ENCODE measurements at places on chromosomes 12 and 14.

- DNase-seq, result no peak
Measured at GRCh38 chr14:55446127-55446736, 5.8 kb upstream of the TBPL2 start.

DNA sequence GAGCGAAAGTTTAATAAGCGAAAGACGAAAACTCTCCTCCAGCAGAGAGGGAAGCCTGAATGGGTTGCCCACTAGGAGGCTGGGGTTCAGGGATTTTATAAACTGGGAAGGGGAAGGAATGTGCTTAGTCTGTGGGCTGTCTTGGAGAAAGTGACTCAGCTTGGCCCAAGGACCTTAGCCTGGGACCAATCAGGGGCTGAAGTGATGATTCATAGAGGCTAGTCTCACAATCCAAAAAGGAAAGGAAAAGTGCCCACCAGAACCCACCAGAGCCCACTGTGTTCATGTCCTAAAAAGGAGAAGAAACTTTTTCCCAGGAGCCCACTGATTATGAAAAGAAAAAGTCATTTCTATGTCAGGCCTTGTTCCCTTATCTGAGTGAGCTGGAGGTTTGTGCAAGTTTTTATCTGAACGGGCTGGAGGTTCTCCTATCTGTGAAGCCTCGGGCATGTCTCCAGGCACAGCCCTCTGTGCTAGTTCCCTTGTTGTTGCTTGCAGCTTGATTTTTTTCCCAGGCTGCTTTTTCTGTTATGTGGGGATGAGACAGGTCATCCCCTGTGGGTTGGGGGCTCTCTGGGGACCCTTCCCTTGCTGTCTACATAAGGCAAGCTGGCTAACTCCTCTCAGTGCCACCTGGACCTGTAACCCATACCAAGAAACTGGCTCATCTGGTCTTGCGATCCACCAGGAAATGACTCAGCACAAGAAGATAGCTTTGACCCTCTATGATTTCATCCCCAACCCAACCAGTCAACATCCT, 8.3 kb upstream of the GOLGA5 start:
- DNase-seq, result no peak

GRCh38 chr12:124495194-124495983, 72.0 kb downstream of the NCOR2 start:
- no peak for DNase-seq

GRCh38 chr12:121331248-121331647, 21.0 kb downstream of the ANAPC5 start:
- DNase-seq, result no peak

DNA sequence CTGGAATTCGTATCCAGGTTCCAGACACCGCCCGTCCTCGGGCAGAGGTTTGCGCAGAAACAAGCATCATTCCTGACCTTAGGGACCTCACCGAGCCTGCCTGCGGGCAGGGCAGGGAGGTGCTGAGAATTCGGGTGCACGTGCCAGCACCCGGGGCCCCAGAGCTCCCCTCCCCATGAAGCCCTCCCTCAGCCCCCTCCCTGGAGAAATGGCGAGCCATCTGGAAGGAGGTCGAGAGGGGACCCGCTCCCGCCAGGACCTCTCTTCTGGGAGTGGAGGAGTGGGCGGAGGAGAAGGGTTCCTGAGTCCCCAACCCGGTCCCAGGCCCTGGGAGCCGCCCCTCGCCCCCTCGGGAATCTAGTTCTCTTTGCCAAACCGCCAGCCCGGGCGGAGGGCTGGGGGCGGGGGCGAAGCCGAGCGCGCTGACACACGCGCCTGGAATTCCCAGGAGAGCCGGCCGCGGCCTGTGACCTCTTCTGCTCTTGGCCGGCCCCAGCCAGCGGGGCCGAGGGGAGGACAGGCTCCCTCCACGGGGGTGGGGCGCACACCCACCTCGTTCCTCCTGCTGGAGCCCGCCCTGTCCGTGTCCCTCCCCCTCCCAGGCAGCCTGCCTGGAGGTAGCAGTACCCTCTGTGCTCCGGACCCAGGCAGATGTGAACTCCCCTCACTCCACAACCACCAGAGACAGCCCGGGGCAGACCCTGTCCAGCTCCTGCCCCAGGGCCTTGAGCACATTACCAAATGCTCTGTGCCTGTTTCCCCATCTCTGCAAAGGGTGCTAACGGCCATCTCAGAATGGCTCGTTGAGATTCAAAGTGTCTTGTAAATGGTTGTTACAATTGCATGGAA, 23.0 kb upstream of the GPR132 start:
- peak; percentile 14 for DNase-seq

GRCh38 chr12:13992585-13992984, 11.2 kb upstream of the GRIN2B start:
- DNase-seq, result no peak

DNA sequence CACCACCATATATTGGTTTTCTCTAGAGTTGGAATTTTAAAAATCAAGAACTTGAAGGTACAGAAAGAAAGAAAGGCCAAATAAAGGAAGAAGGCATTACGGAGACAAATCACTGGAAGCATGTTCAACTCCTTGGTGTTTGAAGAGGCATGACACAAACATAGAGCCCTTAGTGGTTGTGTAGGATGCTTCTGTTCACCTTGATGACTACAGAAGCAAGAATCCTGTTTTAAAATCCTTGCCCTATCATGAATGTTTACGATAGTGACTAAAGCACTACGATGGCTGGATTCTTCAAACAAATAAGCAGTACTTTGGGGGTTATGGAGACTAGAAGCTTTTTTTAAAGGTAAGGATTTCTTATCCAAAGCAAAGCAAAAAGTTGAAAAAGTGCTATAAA, 10.3 kb upstream of the ISM2 start:
- DNase-seq, result no peak

DNA sequence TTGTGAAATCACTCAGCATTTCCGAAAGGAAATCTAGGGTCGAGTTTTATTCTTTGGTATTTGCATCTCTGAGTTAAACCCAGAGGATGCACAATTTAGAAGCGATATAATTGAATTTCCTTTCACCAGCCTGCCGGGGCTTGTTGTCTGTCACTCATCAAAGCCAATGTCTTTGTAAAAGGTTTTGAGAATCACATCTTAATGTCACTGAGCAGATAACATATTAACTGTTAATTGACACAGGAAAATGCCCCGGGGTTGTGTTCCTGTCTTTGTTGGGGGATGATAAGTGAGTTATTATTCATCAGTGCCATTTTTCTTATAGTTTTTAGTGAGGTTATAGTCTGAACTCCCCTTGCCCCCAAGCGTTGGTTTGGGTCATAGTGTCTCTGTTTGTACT, 73.4 kb downstream of the DUSP6 start:
- DNase-seq, result no peak

GRCh38 chr12:93757792-93758694, 80.9 kb downstream of the CRADD start:
- DNase-seq, result no peak

DNA sequence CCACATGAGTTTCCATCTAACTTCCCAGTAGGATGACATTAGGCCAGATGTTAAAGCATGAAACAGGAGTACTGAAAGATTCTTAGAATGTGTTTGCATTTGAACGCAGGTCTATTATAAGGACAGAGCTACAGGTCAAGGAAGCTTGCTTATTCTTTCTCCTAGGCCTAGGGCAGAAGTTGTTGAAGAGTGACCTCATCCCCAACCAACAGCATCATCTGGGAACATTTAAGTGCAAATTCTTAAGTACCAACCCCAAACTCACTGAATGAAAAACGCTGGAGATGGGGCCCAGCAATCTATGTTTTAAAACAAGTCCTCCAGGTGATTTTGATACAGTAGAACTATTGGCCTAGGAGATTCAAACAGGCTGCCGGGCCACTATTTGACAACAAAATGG, 52.4 kb downstream of the PAPLN start:
- no peak for DNase-seq

DNA sequence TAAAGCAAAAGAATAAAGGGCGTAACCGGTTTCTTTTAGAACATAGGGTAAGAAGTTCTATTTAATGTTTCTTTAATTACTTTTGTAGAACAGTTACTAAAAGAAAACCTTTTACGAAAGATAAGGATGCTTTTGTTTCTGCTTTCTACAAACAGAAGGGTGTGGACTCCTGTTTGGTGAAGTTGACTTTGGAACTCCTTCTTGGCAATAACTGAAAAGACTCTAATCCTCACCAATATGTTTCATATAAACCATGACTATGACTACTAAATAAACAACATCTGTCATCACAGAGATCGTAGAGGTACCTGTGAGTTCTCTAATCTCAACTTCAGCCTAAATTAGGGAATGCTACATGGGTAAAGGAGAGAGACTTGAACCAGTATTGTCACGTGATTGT, 210.8 kb upstream of the FLRT2 start:
- no peak for DNase-seq

- no peak for DNase-seq
Measured at GRCh38 chr12:125650587-125650986, 585.4 kb downstream of the AACS start.

DNA sequence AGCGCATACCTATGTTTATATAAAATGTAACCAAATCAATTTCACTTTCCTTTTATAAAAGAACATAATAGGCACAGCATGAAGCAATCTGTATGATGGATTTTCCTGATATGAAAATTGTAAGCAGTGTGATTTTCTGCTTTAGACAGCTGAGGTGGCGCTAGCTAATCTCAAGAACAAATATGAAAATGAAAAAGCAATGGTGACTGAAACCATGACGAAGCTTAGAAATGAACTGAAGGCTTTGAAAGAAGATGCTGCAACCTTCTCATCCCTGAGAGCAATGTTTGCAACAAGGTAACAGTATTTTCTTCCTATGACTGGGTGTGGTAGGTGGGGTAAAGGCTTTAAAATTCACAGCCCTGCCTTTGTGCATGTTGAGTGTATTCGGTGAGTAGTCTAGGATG, 65.0 kb upstream of the FGD4 start:
- no peak for DNase-seq

DNA sequence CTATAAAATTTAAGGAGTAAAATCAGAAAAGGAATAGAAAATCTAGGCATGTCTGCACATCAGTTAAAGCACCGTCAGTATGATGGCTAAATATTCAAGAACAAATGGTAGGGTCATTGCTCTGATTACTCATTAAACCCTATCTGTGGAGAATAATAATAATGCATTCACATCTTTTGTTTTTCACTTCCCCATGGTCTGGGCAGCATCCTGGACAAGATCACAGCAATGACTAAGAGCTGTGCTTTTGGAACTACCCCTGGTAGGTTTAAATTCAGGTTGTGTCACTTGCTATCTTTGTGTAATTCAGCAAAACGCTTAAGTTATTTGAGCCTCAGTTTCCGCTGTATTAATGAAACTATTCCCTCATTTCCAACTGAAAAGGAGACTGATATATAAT, 33.1 kb downstream of the C12orf42 start:
- DNase-seq, result no peak

All from GM12892 (cell line).